Sciatic nerve (tissue), 2 donors: ENCODE measurements at places on chromosomes 1 and 21.

- no peak for DNase-seq
Observed at GRCh38 chr1:203675596-203676347, 49.1 kb downstream of the ATP2B4 start.

DNA sequence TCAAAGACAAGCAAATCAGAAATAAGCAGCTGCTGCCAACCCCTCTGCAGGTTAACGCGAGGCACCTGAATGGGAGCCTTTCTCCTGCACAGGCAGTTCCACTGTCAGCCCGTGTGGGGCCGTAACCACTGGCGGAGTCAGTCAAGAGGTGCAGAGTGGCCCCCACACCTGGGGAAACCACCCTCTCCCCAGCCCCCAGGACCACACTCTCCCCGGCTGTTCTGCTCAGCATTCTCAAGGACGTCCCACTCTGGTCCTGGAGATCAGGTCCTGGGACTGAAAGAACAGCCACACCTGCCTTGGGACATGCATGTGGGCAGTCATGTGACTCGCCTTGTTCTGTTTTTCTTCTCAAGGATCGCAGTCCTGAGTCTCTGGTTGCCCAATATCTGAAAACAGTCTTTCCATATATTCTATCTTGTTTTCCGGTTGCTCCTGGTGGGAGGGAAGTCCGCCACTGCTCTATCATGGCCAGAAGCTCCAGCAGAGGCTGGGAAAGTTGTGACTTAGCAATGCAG lies 252.5 kb downstream of the PTPRU start:
- DNase-seq: no peak

DNA sequence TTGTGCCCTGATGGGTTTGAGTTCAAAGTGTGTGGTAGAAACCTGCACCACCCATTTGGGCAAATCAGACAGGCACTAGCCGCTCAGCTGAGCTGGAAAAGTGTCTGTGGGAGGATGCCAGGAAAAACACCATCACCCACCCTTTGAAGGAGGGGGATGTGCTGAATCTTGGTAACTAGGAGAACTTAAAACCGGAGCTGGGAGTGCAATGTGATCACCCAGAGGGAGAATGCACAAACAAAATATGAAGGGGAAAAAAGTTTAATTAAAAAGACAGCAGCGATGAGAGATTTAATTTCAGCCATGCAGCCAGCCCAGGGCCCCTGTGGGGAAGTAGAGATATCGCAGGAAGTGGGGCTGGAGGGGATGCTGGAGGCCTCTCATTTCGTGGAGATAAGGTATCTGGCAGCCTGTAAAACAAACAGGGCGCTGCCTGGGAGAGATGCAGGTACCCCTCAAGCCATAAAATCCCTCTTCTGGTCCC lies 86.8 kb upstream of the BCAR3 start:
- DNase-seq: no peak

- DNase-seq: no peak
Observed at GRCh38 chr1:228727681-228728171, 7.6 kb upstream of the RHOU start.

- no peak for DNase-seq
Observed at GRCh38 chr1:38190983-38191382, 144.4 kb upstream of the POU3F1 start.

DNA sequence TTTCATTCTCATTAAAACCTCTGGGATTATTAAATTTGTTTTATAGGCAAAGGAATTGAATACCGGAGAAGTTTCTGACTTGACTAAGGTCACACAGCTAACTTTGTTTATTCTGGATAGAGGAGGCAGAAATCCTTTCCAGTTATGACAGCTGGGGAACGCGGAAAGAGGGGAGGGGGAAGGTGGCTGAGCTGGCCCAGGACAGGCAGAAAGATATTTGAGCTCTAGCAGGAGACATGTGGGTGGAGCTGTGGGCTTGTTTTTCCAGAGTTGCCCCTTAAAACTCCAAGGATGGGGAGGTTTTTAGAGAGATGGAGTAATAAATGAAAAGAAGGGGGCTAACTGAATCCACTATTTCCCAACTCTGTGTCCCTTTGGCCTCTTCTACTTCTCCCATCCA lies 27.8 kb downstream of the FOXD2 start:
- DNase-seq: no peak

DNA sequence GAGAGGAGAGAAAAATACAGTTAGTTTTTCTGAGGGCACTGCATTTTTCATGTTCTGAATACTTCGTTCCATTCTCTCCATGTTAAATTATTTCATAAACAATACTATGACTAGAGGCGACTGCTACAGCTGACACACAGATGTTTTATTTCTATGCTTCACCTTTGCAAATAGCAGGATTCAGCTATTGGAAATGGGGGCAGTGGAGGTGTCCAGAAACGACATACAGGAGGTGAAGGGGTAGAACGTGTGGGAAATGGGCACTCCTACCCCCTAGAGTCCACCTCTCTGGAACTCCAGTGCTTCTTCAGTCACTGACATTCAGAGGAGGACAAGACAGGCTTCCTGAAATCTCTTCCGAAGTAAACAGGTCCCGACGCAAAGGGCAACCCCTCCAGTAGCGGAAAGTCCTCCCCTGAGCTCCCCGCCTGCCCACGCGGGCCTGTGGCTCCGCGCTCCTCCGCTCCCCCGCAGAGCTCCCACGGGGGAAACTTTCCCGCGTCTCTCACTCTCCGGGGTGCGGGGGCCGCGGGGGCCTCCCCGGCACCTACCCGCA lies 480 bp downstream of the DPYD start:
- DNase-seq: no peak
